NCI-H748 treated with DMSO at 0.1 percent for 48 hours (cell line): ENCODE measurements at places on chromosomes 6 and 20.

DNA sequence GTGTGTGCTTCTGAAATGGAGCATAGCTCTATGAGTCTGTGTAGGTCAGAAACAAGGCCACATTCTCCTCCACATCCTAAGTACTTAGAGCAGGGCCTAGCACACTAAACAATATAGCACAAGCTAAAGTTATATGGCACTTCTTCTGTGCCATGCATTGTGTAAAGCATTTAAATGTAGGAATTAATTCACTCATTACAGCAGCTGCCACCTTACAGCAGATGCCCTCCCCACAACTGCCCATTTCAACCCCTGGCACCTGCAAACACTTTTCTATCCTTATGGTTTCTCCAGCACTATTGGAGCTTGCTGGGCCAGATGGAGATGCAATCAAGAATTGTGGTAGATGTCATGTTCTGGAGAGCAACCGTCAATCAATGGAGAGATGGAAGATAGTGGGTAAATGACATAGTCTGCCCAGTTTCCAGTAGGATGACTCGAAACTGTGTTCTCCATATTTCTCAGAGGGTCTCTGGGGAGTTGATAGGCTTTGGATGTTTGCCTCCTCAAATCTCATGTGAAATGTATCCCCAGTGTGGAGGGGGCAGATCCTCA, 373.7 kb downstream of the DOK5 start:
- no peak for DNase-seq

GRCh38 chr6:51289041-51289440, 470.4 kb downstream of the TFAP2B start:
- no peak for DNase-seq

DNA sequence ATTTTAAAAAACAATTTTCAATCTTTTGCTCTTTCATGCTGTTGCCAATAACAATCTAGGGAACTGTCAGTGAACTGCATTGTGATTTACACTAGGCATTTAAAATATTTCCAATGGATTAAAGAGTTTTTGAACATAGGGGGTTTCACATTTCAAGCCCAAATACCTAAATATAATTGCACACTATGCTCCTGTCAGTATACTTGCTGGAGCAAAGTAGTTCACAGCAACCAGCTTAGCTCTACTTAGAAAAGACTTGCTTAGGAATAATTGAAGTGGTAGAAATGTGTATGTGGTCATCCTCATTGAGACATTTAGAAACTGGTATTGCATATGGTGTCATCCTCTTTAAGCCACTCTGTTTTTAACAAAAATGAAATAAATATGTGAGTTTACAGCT, 41.7 kb upstream of the REV3L start:
- DNase-seq = no peak

GRCh38 chr6:158629367-158630221, 14.9 kb downstream of the DYNLT1 start:
- DNase-seq = no peak

GRCh38 chr6:34513646-34514045, 42.5 kb downstream of the SPDEF start:
- DNase-seq = no peak

DNA sequence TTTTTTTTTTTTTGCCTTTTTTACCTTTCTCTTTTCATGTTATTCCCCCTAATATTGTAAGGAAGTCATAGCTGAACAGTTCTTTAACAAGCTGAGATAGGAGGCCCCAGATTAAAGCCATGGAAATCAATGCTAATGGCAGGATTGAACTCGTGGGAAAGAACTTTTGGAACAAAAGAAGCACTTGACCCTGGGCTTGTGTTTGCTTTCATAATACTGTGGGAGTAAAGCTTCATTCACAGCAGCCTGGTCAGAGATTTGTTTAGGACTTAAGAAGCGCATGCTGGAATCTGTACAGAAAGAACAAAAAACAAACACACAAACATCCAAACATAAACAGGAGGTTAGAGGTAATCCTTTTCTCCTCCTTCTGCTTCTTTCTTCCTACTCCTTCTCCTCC, 5.1 kb downstream of the HEY2 start:
- DNase-seq = no peak
